ENCODE measurements at places on chromosomes 16 and 17.

GRCh38 chr17:39197380-39198185 is at the start of gene CACNB1:
Gene CACNB1 (minus strand): TSS chr17:39197669. CDS start chr17:39197495, 174 bp downstream.
- peak; percentile 74 for DNase-seq

GRCh38 chr16:17258848-17259713 is 211.7 kb downstream of the XYLT1 start:
- DNase-seq, result no peak

GRCh38 chr17:57138956-57139576 is 54.0 kb downstream of the AKAP1 start:
- DNase-seq, result no peak

- DNase-seq, result no peak
Measured at GRCh38 chr17:13088666-13089065, 70.8 kb upstream of the ELAC2 start.

- no peak for DNase-seq
Measured at GRCh38 chr17:17790637-17791464, 45.9 kb downstream of the SREBF1 start.

DNA sequence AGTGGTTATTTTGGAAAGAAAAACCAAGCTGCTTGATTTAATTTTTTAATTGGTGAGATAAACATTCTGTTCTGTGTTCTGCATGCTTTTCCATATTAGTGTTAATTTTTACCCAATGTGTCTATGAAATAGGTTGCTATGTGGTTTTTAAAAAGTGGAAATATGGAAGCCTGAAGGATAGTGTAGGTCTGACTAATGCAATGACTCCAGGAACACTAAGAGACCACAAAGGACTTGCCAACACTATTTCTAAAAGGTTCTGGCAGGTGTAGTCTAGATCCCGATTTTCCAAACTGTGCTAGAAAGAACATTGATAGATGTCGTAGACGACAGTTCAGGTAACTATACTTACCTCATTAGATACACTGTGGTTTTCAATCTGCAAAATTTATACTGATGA is 877.4 kb upstream of the GOT2 start:
- no peak for DNase-seq

- DNase-seq, result no peak
Measured at GRCh38 chr17:45221081-45222013, at the start of gene FMNL1. Gene FMNL1 (plus strand): TSS chr17:45221885. CDS start chr17:45222125, 240 bp downstream.
